ENCODE measurements at places on chromosomes 13 and 19.

DNA sequence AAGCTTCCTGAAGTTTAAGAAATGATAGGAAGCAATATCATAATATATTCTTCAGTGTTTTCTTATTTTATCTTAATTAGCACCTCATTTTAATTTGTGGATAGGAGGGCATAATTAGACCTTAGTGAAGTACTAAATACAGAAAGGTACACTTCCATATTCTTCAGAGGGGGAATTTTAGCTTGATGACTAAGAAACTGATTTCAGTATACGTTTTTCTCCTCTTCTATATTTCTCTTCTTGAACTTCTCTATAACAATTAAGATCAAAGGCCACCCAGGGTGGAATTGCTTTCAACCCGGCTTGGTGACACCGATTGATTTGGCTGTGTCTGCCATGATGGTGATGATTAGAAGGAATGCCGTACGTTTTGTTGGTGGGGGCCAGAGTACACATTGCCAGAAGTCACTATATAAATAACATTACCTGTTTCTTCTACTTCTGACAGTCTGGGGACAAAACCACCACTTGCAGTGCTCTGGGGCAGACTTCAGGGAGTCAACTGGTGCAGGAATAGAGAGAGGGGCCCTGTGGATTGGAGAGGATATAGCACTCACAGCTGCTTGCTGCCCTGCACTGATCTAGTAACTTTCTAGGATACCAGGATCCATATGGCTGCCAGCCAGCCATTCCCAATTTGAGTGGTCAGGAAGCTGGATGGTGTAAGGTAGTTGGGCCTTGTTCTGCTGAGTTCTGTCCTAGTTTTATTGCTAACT, 73.8 kb downstream of the SPATA13 start:
- no peak for DNase-seq

GRCh38 chr19:4373601-4374497, 26.5 kb downstream of the SH3GL1 start:
- DNase-seq, result peak; percentile 35

GRCh38 chr19:30136611-30137195, 194.7 kb downstream of the URI1 start:
- no peak for DNase-seq

DNA sequence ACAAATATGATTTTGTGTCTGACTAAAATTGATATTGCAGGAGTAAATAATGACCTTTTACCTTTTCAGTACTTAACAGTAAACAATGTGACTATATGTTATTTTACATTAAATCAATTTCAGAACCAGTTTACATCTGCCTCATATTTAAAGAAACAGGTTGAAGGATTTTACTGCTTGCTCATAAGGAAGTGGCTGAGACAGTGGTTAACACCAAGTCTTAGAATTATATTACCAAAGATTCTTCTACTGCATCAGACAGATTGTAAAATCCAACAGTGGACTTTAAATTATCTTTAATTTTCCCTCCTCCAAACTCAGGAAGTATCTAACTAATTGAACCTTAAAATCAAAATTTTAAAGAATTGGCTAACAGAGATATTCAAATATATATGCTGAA, 1929.9 kb downstream of the PCDH9 start:
- no peak for DNase-seq
